AG08395 (cell line): ENCODE measurements at places on chromosomes 5 and 9.

- DNase-seq, result no peak
Observed at GRCh38 chr5:78007233-78007632, 231.1 kb upstream of the TBCA start.

GRCh38 chr9:135100241-135100681 is 12.8 kb downstream of the OLFM1 start:
- DNase-seq, result no peak

DNA sequence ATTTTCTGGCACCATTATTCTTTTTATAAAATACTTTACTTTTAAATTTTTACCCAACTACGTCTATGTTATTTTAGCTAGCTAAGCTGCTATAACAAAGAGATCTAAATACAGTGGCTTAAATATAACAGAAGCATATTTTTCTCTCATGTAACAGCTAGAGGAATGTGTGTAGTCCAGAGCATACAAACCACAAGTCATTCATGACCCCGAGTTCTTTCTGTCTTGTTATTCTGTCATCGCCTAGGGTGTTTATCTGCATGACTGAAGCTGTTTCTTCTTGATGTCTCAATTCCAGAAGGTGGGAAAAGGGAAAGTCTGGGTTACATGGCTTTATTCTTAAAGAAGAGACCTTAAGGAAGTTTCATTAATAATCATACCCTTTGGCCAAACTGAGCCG is 136.9 kb upstream of the RFX3 start:
- no peak for DNase-seq

DNA sequence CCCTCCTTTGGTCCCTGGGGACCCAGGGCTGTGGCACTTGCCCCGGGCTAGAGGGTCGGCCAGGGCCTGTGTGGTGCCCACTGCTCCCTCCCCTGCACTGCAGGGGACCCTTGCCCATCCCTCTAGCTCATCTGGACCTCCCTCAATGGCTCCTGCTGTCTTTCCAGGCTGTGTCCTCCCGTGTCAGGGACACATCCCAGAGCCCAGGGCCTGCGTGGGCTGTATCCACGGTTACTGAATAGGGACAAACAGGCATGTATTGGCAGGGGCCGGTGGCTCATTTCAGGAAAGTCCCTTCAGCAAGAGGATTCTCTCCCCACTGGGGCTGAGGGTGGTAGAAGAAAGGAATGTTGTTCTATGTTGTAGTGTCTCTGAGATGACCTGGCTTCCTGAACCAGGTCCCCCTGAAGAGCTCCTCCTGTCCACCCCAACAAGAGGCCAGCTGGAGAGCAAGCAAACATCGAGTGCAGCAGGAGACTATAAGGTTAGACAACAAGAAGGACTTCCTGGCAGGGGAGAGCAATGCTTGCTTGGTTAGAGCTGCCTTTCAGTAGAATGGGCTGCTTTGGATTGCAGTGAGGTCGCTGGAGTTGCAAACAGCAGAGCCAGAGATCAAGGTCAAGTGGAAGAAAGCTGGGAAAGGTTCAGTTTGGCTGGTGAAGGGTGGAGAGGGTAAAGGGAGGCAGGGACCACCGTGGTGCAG is 1.0 kb upstream of the CRB2 start:
- DNase-seq, result no peak

DNA sequence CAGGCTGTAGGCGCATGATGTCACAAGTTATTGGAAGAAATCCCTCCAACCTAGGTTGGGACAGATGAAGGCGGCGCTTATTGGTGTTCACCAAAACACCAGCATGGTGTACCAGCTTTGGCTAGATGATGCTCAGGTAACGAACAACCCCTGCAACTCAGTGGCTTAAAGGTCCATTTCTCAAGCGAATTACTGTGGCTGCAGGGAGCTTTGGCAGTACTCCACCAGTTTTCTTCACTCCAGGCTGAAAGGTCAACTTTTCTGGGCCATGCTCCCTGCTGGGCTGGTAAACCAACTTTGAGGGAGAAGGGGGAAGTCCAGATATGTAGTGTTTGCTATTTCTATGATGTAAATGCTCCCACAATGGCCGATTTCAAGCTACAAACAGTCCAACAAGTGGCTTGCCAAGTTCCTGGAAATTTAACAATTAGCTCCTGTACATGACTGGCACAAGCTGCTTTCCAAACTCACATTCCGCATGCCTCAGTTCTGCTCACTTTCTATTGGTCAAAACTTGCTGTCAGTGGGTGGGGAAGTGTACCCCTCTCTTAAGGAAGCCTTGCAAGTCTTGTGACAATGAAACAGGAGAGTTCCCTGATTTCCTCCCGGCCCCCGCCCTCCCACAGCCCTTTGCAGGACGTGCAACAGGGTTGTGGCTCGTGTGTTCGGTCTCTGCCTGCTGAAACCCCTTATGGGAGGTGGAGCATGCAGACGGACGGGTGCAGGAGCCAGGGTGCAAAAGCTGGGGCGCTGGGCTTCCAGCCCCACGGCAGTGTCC is 588 bp upstream of the ZBED3 start:
- no peak for DNase-seq

DNA sequence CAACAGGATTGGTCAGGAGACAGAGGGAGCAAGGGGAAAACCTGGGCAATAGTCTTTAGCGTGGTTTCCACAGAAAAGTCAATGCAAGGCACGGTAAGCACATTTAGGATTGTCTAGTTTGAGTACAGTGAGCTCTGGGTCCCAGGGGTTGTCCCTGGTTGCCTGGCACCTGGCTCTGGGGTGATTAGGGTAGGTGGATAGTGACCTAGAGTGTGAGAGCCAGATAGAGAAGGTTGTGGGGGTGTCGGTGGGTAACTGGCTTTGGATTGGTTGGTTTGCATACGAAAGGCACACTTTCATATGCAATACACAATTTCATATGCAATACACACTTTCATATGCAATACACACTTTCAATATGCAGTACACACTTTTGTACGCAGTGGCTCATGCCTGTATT is 20.1 kb upstream of the GOLM1 start:
- no peak for DNase-seq

GRCh38 chr9:22342491-22343217 is 104.0 kb upstream of the DMRTA1 start:
- no peak for DNase-seq

- DNase-seq, result no peak
Observed at GRCh38 chr5:65771266-65771665, 49.3 kb downstream of the NLN start.
